ENCODE measurements at places on chromosomes 2 and 18.

GRCh38 chr2:85266146-85267041 is 61.4 kb downstream of the TGOLN2 start:
- peak; percentile 33 for DNase-seq

- no peak for DNase-seq
Measured at GRCh38 chr2:208074610-208075356, 49.5 kb upstream of the PLEKHM3 start.

DNA sequence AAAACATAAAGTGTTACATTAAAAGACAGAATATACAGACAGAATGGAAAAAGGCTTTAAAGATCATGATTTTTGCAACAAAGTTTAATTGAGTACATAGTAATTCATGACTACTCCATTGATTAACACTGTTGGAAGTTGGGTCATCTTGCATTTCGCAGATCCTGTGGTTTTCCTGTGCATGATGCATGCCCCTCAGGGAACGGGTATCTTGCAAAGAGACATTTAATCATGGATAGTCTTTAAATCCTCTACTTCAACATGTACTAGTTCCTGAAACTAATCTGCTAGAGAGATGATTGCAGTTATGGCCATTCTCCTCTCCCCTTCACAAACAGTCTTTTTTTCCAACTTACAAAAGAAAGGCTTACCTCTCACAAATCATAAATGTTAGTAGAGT is 155.6 kb upstream of the DSEL start:
- DNase-seq: no peak

DNA sequence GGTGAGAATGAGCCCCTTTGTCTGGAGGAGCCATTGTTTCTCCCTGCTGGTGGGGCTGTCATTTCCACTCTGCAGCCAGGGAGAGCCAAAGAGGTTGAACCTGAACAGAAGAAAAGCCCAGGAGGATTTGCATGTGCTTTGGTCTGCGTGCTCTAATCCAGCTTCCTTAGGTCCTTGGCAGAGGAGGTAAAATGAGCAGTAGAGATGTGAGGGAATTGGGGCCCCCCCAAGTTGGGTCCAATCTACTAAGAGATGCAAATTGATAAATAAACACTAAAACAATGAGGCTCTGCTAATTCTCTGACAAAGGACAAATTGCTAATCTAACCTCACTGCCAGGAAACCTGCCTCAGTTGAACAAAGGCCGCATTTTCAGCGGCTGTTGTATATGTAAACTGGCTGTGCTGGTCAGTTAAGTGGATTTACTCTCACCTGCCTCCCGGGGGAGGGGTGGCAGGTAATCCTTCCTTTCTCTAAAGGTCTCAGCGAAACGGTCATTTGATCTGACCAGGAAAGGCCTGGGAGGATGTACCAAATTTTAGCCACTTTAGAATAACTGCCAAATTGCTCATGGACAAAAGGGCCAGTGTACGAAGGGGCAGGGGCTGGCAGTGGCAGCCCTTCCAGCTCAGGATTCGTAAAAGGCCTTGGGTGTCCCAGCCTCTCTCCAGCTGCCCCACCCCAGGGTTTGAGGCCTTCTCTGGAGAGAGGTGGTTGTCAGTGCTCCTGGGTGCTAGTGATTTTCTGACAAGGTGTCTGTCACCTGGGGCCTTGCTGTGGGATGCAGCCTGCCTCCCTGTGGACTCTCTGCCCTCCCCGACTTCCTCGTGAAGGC is 193.6 kb downstream of the MIB1 start:
- DNase-seq: no peak
